ENCODE measurements at places on chromosomes 11 and 22.

GRCh38 chr22:19998991-19999820 lies 17.4 kb downstream of the ARVCF start:
- no peak for DNase-seq

DNA sequence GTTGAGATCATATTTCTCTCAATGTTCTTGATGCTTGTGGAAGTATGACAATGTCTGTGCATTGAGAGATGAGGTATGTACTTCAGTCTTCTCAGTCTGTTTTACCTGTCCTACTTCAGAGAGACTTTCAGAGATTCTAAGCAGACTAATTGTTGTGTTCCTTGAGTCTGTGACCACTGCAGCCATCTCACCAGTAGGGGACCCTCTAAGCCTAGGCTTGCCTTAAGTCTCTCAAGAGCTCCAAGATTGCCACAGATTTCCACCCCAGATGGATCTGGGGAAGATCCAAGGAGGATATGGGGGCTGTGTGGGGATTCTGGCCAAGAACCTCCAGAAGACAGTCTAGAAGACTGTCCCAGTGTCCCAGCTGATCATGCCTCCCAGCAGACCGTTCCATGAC lies 179.9 kb upstream of the PLET1 start:
- DNase-seq = no peak

- DNase-seq = no peak
Measured at GRCh38 chr11:9201372-9202162, 63.6 kb downstream of the DENND5A start.

GRCh38 chr22:38435010-38435409 lies 20.0 kb downstream of the KCNJ4 start:
- DNase-seq = no peak

- DNase-seq = no peak
Measured at GRCh38 chr11:63745304-63746170, 23.0 kb downstream of the ZFTA start.

- no peak for DNase-seq
Measured at GRCh38 chr22:40325315-40325714, 21.0 kb upstream of the ADSL start.

DNA sequence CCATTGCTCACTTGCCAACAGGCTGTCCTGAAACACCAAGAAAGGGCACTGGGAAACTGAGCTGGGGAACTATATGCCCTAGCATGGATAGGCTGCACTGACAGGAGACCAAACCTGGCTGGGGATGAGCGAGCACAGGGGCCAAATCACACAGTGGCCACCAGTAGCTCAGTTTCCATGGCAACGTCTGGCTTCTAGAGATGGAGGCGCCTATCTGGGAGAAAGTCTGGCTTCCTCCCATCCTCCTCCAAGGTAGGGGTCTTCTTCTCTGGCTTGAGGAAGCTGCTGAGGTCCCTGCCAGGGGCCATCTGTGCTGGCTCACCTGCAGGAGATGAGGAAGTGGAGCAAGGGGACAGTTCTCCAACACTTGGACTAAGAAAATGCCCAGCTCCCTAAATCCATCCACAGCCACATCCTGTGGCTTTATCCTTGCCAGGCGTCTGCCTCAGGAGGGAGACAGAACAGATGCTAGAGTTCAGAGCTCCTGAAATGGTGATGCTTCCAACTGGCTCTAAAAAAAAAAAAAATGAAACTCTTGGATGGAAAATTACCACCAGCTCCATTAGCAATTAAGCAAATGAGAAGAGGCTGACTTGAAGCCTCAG lies 48.3 kb downstream of the SYT13 start:
- DNase-seq = no peak

DNA sequence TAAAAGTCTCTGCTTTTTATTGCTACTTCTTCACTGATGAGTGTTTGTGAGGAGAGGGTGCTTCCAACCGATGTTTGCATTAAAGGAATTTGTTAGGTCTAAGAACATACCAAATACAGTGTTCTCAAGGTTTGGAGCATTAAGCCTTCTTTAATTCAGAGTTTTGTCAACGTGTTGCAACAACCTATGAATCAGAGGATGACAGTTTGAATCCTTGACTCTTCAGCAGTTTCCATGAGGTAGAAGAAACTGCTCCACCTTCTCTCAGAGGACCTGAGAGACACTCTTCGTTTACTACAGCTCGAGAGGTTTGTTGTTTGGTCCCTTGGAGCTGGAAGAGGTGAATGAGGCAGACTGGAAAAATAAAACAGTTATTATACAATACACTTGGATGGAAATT lies 55.7 kb downstream of the NCAM1 start:
- DNase-seq = no peak

DNA sequence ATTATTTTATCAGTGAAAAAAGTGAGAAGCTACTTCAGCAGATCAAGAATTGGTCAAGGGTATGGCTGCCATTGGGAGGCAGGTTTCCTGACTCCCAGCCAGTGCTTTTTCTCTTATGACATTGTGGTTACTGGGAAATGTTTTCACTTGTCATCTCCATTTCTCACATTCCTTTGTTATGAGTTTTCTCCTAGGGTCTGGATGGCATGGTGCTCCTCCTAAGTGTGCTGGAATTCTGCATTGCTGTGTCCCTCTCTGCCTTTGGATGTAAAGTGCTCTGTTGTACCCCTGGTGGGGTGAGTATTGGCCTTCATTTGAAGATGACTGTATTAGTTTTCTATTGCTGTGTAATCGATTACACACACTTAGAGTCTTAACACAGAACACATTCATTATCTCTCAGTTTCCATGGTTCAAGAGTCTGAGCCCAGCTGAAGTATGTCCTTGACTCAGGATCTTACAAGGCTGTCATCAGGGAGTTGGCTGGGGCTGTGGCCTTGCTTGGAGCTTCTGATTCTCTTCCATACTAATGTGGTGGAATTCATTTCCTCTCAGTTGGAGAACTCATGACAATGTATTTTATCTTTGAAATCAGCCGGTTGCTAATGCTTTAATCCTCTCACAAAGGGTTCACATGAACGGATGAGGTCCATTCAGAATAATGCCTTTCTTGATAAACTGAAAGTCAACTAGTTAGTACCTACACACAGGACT lies 21.0 kb upstream of the MS4A6E start:
- no peak for DNase-seq

GRCh38 chr11:43818220-43818619 lies 62.4 kb upstream of the ALKBH3 start:
- no peak for DNase-seq

- DNase-seq = no peak
Measured at GRCh38 chr11:114285599-114285998, 10.6 kb upstream of the NNMT start.

DNA sequence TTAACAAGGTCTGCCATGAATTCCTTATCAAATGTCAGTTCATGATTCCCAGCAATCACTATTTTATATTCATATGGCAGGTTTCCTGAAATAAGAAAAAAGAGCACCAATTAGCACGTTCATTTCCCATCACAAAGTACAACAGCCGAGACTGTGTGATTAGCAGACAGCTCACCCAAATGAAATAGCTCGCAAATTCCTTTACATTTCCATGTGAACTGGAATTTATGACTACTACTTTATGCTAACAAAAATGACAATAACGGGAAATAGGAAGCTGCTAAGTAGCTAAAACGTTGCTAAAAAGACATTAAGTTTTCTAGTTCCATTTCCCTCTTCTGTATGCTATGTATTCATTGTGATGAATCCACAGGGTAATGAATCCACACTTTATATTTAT lies 90.7 kb downstream of the MPPED2 start:
- DNase-seq = no peak

GRCh38 chr11:18754308-18754707 lies 28.3 kb upstream of the IGSF22 start:
- DNase-seq = no peak

- DNase-seq = no peak
Measured at GRCh38 chr11:93537049-93537448, 6.1 kb downstream of the SMCO4 start.

DNA sequence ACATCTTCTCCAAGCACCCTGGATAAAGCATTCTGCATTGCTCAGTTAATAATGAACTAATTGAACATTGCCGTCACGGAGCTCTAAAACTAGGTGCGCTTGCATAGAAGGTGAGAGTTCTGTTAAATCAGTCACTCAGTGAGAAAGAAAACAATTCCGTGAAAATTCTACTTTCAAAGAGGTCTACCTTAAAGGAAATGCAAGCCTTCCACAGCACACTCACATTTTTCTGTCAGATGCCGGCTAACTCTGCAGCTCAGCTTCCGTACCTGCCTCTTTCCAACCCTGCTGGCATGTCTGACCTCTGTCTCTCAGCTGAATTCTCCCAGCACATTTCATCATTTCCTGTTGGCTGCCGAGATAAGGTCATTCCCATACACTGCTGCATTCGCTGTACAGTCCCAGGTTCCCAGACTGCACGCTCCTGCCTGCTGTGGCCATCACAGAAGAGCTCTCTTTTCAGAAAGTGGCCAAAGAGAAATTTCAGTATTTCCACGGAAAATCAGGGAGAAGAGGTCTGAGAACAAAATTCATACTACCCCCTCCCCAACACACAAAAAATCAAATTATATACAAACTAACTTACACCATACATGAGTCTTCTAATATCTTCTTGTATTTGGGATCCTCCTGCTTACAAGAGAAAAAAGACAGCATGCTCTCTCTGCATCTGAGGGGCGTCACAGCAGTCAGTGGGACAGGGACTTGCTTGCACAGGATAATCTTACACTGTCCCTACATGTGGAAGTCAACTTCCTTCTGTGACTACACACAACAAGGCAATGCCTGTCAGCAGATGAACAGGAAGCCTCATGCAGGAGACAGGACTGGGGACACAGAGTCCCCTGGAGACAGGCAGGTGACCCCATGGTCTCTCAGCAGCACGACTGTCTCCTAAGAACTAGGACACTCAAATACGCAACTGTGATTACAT lies 55.1 kb downstream of the PACSIN2 start:
- DNase-seq = no peak

DNA sequence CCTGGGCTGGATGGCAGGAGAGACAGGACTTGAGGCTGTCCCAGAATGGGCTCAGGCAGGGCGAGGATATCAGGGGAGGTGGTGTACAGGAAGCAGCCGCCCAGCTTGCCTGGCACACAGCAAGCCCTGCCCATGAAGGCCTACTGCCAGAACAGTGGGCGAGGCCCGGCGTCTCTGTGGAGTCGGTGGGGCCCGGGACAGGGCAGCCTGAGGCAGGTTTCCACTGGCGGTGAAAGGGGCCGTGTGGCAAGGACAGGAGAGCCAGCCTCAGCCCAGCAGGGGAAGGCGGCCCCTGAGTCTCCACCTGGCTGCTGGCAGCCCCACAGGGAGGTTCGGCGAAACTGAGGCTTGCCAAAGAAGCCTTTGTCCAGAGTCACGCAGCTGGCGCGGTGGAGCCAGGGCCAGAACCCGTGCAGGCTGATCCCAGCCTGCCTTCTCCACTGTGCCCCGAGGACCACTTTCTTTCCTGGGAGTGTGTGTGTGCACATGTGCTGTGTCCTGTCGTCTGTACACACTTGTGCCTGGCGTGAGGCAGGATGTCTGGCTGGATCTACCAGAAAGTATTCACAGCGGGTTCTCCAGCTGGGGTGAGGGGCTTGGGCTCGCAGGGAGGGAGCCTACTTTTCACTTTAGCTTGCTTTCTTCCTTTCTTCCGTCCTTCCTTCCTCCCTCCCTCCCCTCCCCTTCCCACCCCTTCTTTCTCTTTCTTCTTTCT lies 1.2 kb downstream of the TSPO start:
- DNase-seq = peak; percentile 31

DNA sequence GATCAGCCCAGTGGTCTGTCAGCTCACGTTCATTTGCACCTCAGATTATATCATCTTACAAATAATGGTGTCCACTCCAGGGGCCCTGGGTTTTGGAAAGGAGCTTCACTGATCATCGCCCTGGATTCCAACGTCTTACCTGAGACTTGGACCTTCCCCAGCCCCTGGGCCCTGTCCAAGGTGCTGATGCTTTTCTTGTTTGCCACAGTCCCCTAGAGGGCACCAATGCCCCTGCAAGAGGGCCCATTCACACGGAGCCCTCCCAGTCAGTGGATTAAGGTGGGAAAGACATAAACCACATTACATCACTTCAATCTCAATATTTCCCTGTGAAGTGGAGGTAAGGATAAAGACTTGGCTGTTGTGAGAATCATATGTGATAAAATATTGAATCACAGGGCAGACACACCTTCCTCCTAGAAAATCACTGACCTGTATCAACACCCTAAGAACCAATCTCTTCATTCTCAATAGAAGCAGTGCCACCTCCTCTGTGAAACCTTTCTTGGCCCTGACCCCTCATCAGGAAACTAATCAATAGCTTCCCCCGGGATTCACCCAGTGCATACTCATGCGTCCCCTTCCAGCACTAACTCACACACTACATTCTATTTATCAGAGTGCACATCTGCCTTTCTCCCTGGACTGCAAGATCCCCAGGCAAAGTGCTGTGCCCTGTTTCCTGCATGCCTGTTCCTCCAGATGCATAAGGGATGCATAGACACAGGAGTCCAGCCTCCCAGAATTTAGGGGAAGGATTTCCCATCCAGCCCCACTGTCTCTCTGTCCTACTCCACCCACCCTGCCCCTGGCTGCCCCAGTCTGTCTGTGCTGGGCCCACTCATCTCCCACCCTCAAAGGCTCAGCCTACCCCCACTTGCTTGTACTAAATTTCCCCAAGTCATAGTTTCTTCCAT lies 167.0 kb downstream of the BUD13 start:
- DNase-seq = no peak

GRCh38 chr11:50074161-50074560 lies 41.5 kb downstream of the OR4C45 start:
- DNase-seq = no peak

GRCh38 chr22:23055449-23056179 lies 14.7 kb upstream of the GNAZ start:
- DNase-seq = no peak

DNA sequence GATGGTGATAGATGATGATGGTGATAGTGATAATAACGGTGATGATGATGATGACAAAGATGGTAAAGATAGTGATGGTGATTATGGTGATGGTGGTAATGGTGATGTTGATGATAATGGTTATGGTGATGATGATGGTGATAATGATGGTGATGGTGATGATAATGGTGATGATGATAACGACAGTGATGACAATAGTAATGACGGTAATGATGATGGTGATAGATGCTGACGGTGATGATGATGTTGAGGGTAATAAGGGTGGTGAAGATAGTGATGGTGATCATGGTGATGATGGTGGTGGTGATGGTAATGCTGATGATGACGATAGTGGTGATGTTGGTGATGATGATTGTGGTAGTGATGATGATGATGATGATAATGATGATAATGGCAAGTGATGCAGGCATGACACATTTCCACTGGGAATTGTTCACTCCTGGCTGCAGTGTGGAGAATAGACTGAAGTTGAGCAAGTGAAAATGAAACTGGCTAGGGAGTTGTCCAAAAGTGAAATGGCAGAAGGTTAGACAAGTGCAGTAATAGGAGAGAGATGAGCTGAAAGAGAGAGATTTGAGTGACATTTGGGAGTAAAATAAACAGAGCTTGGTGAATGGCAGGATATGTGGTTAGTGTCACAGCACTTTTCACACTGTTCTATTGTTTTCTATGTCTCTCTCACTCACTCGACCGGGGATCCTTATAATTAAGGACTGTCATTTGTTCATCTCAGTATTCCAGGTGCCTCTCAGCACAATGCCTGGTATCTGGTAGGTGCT lies 992.5 kb downstream of the OPCML start:
- DNase-seq = no peak
